Activated T-helper 1 cell treated with Interleukin-2 at 50 U/mL for 16 hours (primary cell): ENCODE measurements at places on chromosomes 13 and 19.

- DNase-seq, result no peak
These were observed 757 bp downstream of the WIZ start for GRCh38 chr19:15448778-15449619.

DNA sequence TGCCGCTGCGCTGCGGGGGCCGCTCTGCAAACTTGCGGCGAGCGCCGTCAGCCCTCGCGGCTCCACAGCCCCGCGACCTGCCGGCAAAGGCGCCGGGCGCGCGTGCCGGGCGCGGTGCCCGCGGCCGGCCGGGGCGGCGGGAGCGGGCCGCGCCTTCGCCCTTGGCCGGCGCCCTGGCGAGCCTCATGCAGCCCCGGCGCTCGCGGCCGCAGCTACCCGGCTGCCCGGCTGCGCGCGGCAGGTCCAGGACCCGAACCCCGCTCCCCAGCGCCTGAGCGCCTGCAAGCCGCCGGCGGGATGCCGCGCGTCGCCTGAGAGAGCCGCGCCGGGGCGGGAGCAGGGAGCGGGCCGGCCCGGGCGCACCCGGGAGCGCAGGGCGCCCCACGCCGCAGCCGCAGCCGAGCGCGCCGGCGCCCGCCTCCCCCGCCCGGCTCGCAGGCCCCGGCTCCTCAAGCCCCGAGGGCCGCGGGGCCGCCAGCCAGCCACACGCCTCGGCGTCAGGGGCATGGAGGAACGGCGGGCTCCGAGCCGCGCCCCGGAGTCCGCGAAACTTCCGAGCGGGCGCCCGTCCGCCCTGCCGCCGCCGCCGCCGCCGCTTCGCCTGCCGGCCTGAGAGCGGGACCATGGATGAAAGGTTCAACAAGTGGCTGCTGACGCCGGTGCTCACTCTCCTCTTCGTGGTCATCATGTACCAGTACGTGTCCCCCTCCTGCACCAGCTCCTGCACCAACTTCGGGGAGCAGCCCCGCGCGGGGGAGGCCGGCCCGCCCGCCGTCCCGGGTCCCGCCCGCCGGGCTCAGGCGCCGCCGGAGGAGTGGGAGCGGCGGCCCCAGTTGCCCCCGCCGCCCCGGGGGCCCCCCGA lies 564 bp downstream of the HS6ST3 start:
- DNase-seq, result no peak

DNA sequence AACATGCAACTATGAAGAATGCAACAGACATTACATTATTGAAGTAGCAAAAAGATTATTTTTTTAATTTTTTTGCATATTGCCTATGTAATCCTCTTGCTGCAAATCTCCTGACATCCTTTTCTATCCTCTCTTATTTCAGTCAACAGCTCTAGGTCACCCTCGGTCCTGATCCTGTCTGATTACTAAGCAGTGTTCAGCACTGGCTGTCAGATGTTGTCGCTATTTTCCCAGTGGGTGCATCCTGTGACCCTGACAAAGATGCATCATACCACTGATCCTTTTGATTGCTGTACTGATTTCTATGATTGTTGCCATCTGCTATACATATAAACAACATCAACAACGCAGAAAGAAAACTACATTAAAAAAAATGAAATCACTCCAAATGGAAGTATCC lies 443.7 kb upstream of the PRR20A start:
- no peak for DNase-seq

GRCh38 chr19:40282920-40283319 lies 2.2 kb downstream of the AKT2 start:
- DNase-seq, result no peak

DNA sequence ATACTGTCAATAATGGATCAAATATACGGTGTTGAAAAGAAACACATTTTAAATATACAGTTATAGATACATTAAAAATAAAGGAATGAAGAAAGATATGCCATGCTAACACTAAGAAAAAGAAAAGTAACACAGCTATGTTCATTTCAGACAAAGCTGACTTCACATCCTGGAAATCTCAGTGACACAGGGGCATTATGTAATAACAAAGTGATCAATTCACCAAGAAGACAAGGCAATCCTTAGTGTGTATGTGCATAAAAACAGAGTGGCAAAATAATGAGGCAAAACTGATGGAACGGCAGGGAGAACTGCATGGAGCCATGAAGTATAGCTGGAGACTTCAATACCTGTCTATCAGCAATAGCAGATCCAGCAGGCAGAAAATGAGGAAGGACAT lies 13.1 kb downstream of the ZNF14 start:
- DNase-seq, result no peak

DNA sequence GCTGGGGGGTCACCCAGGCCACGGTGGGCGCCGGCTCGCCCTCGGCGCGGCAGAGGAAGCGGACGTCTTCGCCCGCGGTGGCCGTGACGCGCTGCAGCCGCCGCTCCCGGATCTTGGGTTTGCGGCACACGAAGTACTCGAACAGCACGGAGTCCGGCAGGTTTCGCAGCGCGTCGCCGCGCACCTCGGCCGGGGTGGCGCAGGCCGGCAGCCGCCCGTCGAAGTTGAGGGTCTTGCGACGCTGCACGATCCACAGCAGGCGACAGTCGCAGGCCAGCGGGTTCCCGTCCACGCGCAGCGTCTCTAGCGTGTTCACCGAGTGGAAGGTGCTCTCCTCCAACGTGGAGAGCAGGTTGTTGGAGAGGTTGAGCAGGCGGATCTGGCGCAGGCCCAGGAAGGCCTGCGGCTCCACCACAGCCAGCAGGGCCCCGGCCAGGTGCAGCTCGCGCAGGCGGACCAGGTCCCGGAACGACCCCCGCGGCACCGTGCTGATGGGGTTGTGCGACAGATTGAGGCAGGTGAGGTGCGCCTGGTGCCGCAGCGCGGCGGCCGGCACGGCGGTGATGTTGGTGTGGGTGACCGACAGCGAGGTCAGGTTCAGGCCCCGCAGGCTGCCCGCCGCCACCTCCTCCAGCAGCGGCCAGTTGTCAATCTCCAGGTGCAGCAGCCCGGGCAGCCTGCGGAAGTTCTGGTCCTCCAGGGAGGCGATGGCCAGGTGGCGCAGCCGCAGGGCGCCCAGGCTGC lies 8.6 kb upstream of the PEAK3 start:
- DNase-seq, result no peak

- DNase-seq, result no peak
These were observed 27.3 kb downstream of the MYO16 start for GRCh38 chr13:108656742-108657141.

- DNase-seq, result no peak
These were observed 16.2 kb upstream of the CPB2 start for GRCh38 chr13:46121033-46121432.

- no peak for DNase-seq
These were observed 233.0 kb downstream of the DCT start for GRCh38 chr13:94246495-94246894.

GRCh38 chr13:109400209-109400608 lies 386.2 kb downstream of the IRS2 start:
- no peak for DNase-seq

DNA sequence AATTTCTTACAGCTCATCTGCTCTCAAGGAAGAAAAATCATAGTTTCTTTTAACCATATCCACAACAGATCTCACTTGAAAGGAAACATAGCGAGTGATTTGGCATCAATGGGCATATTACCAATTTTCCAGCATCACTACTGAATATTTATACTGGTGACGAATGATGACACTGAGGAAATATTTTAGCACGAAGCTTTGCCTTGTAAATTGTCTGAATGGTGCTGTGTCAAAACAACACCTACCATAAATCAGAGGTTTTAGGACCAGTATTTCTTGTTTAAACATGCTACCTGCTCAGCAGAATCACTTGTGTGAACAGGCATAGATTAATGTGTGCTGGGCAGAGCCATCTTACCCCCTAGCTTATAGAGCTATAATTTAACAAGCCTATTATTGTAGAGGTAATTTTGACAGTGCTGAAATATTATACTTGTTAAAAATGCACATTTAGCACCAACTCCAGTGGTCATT lies 146.8 kb downstream of the ABCC4 start:
- no peak for DNase-seq

- no peak for DNase-seq
These were observed 10.8 kb downstream of the GYS1 start for GRCh38 chr19:48982280-48982679.

GRCh38 chr19:9597027-9597426 lies 12.7 kb upstream of the ZNF121 start:
- no peak for DNase-seq

- DNase-seq, result no peak
These were observed 169.5 kb downstream of the NUFIP1 start for GRCh38 chr13:44819772-44820171.

DNA sequence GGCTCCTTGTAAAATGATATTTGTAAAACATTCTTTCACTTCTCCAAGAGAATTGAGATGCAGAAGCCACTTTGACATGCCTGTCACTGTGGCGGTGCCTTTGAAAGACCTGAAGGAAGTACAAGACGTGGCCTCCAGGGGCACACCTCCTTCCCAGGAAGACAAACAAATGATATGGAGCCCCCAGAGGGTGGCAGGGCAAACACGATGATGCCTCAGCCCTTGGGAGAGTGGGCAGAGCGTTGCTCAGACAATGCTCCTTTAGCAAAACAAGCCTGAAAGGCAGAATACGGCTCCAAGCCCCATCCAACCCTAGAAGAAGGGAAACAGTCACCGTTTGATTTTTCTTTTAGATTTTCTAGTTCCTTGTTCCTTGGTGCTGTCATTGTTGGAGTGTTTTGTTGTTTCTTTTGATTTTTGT lies 9.2 kb upstream of the ATP12A start:
- DNase-seq, result no peak

- no peak for DNase-seq
These were observed 229.8 kb upstream of the IPO5 start for GRCh38 chr13:97723655-97724054.

DNA sequence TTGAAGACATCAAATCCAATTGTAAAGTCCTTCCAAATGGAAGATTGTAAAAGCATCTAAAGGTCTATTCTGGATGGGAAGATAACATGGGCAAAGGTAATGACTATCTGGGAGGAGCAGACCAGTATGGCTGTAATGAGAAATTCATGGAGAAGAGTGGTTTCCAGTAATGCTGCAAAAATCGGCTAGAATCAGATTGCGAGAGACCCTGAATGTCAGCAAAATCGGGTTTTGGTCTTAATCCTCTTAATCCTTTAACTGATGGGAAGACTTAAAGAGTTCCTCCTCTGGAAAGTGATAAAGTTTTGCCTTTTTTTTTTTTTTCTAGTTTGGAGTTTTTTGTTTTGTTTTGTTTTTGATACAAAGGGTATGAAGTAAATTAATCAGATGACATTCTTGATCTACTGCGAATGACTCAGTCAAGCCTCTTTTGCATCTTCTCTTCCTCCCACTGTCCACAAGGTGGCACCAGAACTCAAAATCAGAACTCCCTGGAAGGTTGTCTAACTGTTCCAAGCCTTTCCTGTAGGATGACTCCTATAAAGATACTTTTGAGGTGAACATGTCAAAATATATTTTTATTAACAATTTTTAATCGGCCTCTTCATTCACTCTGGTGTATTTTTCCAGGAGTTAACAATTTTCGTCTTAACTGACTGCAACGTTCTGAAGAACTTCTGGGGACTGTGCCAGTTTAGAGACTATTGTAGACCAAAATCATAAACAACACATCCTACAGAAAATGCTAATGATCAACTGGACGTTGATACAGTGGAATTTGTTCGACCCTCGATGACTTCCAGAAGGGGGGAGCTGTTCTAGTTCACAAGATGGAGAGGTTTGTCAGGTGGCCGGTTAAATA lies 213.3 kb upstream of the MIR17HG start:
- no peak for DNase-seq

DNA sequence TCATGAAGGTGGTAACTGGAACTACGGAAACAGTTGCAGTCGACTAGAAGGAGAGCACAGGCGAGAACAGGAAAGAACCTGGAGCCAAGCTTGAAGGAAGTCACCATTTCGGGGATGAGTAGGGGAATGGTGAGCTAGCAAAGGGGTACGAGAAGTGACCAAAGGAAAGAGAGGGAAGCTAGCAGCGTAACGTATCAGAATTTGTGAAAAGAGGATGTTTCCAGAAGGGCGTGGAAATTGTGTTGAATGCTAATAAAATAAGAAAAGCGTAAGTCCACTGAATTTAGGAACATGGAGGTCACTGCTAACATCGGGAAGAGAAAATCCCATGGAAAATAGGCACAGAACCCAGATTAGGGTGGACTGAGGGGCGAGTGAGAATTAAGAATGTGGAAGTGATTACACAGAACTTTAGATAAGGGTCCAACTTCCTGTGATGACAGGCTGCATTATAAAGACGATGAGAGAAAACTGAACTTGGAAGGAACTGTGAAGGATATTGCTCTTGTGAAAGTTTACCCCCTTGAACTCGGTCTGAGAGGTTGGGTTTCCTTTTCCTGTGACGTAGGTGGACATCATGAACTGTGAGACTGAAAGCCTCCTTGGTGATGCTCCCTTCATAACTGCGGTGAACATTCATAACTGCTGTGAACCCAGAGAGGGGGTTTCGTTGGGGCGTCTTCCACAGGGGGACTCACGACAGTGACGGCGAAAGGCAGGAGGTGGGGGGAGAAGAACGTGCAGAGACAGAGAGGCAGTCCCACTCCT lies 2.0 kb upstream of the FFAR2 start:
- no peak for DNase-seq

- no peak for DNase-seq
These were observed at the start of gene BST2 for GRCh38 chr19:17405250-17406045. Gene BST2 (minus strand): TSS chr19:17405630. CDS start chr19:17405575, 55 bp downstream.

- DNase-seq, result no peak
These were observed 21.8 kb downstream of the ALOX5AP start for GRCh38 chr13:30757026-30757742.

- no peak for DNase-seq
These were observed 34.7 kb downstream of the BRD4 start for GRCh38 chr19:15297416-15298224.

- no peak for DNase-seq
These were observed 50.1 kb upstream of the ATP12A start for GRCh38 chr13:24630121-24630520.

DNA sequence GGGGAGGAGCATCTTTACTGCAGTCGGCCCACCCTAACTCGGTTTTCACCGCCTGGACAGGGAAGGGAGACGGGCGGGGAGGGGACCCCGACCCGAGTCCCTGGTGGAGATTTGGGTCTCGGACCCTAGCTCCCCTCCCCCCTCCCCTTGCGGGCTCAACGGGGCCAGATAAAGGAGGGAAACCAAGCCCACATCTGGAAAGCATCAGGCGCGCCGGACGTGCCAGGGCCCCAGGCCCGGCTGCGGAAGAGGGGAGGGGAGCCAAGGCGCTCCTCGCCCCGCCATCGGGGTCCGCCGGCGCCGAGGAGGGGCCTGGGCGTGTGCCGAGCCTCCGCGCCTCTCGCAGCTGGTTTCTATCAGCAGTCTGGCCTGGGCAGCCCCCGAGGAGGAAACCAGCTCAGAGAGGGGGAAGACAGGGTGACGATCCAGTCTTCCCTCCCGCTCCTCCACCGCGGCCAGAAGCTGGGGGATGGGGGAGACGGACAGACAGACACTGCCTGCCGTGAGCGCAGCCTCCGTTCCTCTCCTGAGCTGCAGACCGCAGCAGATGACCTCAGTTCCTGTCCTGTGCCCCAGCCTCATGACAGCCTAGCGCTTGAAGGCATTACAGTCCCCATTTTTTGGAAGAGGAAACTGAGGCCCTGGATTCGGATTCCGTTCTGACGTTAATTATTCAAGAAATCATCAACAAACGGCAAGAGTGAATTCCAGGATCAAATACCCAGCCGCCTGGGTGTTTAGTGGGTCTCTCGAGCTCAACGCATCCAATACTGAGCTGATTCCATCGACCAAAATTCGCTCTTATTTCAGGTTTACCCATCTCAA lies 3.6 kb upstream of the GNG8 start:
- no peak for DNase-seq

GRCh38 chr13:103354171-103354570 lies 288.0 kb upstream of the SLC10A2 start:
- no peak for DNase-seq

- DNase-seq, result no peak
These were observed 1196.2 kb downstream of the PCDH9 start for GRCh38 chr13:66033924-66034323.
